Endothelial cell of umbilical vein (primary cell): ENCODE measurements at places on chromosomes 16 and 17. TPM values are rescaled to one million over a fixed set of nuclear protein-coding genes. Genes with fewer than 3 reads are reported as not detected.

- DNase-seq, result no peak
Observed at GRCh38 chr17:44049294-44050060, 17.0 kb downstream of the LSM12 start.

GRCh38 chr16:59973966-59974365 lies 1239.8 kb upstream of the GOT2 start:
- DNase-seq, result no peak

- peak; percentile 18 for DNase-seq
Observed at GRCh38 chr17:44362949-44363612, 572 bp downstream of the FAM171A2 start.

The ALDH3A1 gene
- total RNA-seq, result 1.2 TPM in 2 replicates

The SLC47A1 gene
- total RNA-seq, result 0.90 and 3.3 TPM in 2 replicates
